Activated CD4-positive, alpha-beta T cell treated with anti-CD3 and anti-CD28 coated beads, Interleukin-2, amount 50 U/mL, for 1 hour (primary cell): ENCODE measurements at places on chromosomes 7 and 10.

DNA sequence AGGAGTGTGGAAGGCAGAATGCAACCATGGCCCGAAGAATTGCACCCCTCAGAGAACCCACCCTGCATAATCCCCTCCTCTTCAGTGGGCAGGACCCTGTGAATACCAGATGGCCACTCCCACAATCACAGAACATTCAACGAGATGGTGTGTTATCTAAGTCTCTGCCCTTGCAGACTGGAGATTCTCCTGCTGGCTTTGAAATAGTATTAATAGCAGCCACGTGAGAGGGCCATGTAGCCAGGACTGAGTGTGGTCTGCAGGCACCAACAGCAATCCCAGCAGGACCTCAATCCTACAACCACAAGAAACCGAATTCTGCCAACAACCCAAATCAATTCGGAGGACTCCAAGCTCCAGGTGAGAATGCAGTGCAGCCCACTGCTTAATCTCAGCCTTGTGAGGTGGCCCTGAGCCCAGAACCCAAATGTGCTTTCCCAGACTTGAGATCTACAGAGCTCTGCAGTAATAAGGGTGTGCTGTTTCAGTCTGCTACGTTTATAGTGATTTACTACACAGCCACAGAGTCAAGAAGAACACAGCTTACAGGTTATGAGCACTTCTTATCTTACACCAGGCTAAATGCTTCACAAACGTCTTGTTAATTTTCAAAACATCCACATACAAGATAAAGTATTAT is 72.1 kb downstream of the VOPP1 start:
- DNase-seq: no peak

GRCh38 chr7:129458171-129458570 is 23.9 kb downstream of the STRIP2 start:
- DNase-seq: no peak

DNA sequence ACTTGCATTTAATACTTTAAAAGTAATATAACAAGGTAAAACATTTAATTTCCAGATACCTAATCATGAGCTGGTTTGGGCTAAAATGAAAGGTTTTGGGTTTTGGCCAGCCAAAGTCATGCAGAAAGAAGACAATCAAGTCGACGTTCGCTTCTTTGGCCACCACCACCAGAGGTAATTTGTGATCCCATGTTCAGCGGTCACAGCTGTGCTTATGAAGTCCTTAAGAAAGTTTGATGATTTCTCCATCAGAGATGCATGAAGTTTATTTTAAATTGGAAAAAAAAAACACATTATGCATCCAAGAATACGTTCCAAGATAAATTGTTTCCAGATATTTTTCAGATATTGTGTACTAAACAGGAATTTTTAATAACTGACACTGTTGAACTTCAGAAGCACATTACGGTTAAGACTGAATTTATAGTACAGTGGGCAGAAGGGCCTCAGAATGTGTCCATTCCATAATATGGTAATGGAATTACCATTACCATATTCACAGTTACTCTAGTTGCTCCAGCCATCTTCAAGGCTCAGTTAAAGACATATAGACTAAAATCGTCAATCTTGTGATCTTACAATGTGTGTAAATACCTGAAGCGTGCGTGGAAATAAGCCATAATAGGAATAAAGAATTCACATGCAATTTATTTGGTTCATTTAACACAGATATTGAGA is 106.8 kb downstream of the ZMYND11 start:
- no peak for DNase-seq

DNA sequence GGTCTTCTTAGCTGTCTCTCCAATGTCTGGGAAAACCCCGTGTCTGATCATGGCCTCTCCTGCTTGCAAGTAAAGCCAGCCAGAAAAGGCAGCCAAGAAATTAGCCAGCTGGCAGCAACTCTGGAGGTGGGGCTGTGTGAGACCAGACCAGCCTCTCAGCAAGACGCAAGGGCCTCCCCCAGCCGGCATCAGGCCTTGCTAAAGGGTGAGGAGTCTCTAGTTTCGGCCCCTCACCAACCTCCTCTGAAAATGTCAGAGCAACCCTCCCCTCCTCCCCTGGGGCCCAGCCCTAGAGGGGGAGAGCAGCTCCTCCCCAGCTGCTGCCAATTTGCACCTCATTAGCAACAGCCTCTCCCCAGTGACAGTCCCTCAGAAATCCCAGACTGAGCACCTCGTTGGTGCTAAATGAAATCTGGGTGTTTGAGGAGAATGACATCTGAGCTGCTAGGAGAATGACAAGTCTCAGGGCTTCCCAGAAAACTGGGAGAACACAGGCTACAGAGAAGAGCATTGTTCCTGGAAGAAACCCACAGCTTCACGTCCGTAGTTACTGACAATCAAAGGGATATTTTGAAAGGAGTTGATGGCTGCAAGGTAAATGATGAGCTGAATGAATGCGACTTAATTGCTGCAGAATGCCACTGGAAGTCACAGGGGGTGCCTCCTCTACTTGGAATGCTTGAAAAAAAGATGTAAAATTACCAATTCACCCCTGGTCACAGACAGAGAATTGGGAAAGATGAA is 25.9 kb downstream of the DGKI start:
- no peak for DNase-seq

- DNase-seq: no peak
These were observed 34.2 kb downstream of the TACR2 start for GRCh38 chr10:69382382-69383117.

GRCh38 chr7:50615519-50616080 is 50.4 kb upstream of the DDC start:
- no peak for DNase-seq

GRCh38 chr10:14953424-14954000 is 384 bp downstream of the DCLRE1C start:
- DNase-seq: no peak

- no peak for DNase-seq
These were observed 32.3 kb upstream of the LYZL1 start for GRCh38 chr10:29256586-29256985.

- DNase-seq: peak; percentile 28
These were observed 2.8 kb upstream of the PPP1R3C start for GRCh38 chr10:91635401-91636400.

DNA sequence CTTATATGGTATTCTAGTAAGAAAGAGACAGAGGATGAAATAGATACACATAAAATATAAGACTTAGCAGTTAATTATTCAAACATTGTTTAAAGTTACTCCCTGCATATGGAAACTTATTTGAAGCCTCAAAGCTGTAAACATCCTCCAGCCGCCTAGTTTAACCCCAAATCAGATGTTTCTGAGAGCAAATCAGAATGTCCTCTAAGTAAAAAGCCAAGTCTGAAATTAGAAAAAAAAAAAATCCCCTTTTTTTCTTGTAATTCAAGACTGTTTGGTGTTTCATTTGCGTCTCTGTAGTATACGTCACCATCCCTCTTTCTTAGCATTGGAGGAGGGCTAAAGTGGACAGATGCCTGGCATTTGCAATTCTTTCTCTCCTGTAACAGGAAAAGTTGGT is 46.4 kb downstream of the TMEM26 start:
- DNase-seq: no peak

DNA sequence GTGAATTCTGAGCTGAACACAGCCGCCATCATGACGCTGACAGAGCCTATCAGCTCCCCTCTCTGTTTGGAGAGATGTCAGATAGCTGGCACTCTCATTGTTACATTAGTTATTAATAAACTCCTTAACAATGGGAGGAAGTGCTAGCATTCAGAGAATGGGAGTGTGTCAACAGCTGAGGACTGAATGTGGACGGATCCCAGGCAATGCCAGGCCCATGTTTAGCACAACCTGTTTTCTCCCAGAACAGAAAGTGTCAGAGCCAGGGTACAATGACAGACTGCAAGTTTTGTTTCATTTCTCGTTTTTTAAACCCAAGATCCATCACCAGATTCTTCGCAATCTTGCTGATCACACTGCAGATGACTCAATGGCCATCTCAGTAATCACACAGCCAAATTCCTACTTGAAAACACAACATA is 99.6 kb downstream of the PRPF18 start:
- DNase-seq: no peak

GRCh38 chr10:6024334-6024682 is 37.9 kb downstream of the IL2RA start:
- DNase-seq: no peak

DNA sequence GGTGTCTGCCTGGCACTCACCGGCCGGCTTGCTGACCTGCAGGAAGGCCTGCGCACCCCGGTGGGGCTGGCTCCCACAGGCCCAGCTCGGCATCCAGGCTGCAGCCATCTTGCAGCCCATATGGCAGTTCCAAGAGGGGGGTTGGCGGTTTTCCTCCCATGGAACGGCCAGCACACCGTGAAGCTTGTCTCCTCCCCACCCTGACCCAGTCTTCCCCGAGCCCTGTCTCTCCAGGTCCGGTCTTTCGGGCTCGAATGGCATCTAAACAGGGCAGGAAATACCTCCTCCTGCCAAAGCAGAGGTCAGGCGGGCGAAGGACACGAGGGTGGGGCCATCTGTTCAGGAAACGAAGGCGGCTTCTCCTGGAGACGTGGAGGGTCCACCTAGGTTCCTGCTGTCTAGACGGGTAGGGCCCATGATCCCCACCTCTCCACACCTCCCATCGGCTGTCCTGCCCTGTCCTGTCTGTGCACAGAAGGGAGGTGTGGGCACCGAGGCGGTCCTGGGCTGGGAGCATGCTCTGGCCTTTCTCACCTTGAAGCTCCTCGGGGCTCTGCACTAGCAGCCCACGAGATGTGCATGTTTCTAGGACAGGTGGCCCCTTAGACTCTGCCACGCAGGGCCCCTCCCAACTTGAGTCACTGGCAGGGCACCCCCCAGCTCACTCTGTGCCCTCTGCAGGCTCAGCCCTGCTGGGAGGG is 113.7 kb upstream of the DIP2C start:
- DNase-seq: no peak
